Activated T-cell treated with anti-CD3 and anti-CD28 coated beads, Interleukin-2, amount 50 U/mL, for 1 hour (primary cell): ENCODE measurements at places on chromosomes 5 and 9.

DNA sequence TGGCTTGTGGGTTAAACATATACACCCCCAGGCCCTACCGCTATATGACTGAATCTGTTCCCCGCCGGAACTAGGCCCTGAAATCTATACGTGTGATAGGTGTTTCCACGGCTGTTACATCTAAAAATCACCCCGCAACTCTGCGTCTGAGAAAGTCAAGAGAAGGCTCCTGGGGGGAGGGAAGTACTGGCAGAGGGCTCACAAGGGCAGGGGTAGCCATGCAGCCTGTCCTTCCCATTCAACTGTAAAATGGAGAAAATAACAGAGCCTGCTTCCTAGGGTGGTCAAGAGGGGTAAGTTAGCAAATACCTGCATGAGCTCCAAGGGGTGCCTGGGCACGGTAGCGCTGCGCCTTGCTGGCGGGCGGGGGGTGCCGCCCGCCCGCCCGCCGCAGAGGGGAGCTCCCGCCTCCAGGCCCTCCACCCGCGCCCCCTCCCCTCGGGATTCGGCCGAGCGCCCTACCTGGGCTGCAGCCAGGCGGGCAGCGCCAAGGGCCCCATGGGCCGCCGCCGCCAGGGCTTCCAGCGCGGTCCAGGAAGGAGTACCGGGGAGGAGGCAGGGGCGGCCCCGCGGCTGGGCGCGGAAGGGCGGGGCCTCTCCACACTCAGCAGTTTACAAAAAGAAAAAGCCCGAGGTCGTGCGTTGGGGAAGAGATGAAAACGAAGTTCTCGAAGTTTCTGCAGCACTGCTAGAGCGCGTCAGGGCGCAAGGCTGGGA lies at the start of gene HACD4:
HACD4 (minus strand) TSS at position 550 of the 717 bp plus-strand sequence; CDS start at position 500, 50 bp downstream.
- DNase-seq = peak; percentile 72

GRCh38 chr9:127767909-127768331 lies 10.5 kb downstream of the SH2D3C start:
- no peak for DNase-seq

- no peak for DNase-seq
Measured at GRCh38 chr9:100914266-100914665, 114.3 kb upstream of the PLPPR1 start.

DNA sequence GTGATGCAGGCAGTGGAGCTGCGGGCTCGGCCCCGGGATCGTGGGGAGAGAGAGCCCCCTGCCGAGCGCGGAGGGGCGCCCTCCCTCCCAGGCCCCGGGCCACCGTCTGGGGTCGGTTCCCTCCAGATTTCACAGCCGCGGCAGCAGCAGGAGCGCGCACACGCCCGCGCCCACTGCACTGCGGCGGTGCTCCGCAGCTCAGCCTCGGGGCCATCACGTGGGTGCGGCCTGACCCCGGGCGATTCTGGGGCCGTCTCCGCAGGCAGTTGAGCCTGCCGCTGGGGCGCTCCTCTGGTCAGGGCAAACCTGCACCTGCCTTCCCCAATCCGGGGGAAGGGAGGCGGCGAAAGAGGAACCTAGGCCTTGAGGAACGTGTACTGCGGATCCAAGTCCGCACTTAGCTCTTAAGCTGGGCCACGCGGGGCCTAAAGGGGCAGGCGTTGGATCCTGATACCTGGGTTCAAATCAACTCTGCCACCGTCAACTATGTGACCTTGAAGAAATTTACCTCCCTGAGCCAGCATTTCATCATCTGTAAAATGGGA lies 9.4 kb upstream of the DELE1 start:
- DNase-seq = peak; percentile 34

- no peak for DNase-seq
Measured at GRCh38 chr9:7118633-7119032, 360.9 kb downstream of the KDM4C start.

- DNase-seq = peak; percentile 32
Measured at GRCh38 chr9:111598733-111599091, 735 bp downstream of the PTGR1 start.

DNA sequence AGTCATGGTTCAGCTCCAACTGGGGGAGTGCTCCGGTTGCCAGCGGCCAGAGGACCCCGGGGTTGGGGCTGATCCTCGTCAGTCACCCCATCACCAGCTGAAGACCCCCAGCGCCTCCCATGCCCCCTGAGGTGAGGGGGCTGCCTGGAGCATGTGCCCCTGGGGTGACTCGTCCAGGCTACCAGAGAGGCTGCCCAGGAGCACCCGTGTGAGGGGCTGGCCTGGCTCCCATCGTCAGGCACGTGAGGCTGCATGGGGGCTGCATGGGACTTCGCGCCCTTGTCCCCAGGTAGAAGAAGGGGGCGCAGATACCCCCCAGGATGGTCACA lies 46.4 kb upstream of the EGFL7 start:
- no peak for DNase-seq

DNA sequence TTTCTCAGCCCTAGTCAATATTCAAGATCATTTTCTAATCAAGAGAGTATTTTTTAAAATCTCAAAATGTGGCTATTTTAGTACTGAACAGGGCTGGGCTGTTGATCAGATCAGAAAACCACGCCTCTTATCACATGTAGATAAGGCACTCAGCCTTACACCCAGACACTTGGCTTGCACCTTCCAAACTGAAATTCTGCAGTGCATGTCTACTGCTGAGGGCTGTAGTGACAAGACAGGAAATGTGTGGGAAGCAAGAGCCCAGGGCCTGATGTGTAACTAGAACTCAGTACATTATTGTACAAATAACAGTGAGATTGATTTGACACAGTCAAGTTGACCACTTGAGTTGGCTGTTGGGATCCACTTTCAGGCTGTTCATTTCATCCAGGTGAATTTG lies 48.6 kb downstream of the UBE2QL1 start:
- no peak for DNase-seq

DNA sequence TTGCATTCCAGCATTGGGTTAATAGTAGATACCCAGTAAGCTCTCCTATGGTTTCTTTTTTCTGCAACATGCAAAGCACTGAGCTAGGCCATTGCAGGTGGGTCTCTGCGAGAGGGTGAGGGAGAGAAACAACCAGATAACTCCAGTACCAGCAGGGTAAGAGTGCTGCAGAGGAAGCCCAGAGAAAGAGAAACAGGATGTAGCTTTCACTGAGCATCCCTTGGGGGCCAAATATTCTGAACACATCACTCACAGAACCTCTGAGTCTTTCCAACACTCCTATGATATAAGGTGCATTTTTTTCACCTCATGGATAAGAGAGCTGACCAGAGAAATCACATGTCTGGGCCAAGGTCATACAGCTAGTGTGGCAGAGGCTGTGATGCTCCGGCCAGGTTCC lies 76.7 kb downstream of the TRIM32 start:
- DNase-seq = no peak

GRCh38 chr5:76367623-76368371 lies 35.3 kb upstream of the IQGAP2 start:
- DNase-seq = no peak

GRCh38 chr9:120369608-120370220 lies 210.3 kb downstream of the CDK5RAP2 start:
- DNase-seq = no peak

DNA sequence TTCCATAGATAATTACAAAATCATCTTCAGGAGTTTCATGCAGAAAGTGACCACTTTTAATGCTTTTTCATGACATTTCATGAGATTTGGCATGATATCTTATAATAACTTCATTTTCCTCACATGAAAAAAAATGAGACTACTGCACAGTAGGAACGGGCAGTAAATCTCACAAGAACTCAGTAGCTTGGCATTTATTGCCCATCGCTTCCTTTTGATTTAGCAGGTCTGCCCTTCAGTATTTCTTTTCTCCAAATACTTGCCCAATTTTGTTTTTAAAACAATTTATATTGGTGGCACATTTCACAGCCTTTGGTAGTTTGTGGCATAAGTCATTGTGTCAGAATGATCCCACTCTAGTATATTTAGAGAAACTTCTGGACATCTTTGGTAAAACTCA lies 711.8 kb upstream of the CHD1 start:
- DNase-seq = no peak

DNA sequence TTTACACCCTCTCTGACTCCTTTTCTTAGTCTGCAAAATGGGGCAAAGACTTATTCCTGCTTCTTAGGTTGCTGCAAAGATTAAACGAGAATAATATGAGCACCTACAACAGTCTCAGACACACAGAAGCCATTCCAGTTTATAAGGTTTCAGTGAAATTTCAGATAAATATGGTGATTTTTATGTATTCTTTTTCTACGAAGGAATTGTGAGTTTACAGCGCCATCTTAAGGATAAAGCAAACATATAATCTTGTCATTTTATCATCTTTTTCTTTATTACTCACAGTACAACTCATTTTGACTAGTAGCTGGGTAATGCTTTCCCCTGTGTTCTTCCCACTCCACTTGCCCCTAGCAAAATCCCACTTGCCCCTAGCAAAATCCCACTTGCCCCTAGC lies 29.2 kb upstream of the SMC5 start:
- DNase-seq = no peak

DNA sequence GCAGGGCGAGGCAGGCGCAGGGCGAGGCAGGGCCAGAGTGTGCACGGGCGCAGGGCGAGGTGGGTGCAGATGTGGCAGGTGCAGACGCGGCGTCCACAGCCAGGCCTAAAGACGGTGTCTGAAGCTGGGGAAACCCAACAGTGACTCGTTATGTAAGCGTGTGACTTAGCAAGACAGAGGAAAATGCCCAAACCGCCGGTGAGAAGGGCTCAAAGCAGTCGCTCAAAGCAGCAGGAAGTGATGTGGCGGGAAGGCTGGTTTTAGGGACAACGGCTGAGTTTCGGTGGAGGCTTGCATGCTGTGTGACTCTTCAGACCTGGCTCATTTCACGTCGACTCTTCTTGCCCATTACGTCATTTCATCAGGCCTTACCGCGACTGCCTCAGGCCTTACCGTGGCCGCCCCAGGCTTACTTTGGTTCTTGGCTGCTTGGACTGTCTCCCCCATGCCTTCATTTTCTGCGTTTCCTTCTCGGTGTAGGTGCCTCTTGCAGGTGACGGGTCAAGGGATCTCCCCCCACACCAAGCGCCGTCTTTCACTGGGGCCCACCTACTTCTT lies 50.5 kb upstream of the EXOC3 start:
- DNase-seq = peak; percentile 61

- DNase-seq = no peak
Measured at GRCh38 chr5:151718646-151719045, 31.9 kb upstream of the SPARC start.

- no peak for DNase-seq
Measured at GRCh38 chr5:97162045-97162444, 19.6 kb upstream of the LIX1 start.

- peak; percentile 23 for DNase-seq
Measured at GRCh38 chr5:54743997-54744788, 226.6 kb downstream of the SNX18 start.

DNA sequence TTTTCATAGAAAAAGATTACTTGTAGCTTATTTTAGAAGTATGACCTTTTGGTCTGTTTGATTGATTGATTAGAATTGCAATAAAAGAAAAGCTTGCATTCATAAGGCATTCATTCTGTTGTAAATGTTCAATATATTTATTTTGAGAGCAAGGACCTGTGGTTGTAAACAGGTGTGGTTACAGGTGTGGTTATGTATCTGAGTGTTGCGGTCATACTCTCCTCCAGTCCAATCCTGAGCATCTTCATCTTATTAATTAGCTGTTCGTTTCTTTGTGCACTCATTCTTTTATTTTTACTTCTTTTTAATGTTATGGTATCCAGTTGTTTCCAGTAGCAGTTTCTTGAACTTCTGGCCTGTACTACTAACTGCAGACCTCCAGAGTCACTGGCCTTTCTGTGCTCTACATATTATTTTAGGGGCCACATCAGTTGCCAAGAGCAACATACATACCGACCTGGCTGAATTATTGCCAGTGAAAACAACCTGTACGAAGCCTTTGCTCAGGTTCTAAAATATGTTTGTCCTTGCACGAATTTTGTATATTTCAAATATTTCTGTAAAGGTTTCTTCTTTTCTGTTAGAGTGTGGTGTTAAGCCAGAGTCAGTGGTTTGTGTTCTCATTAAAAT lies 128.7 kb downstream of the CDC42SE2 start:
- no peak for DNase-seq

- no peak for DNase-seq
Measured at GRCh38 chr5:38267372-38267771, 9.0 kb downstream of the EGFLAM start.

DNA sequence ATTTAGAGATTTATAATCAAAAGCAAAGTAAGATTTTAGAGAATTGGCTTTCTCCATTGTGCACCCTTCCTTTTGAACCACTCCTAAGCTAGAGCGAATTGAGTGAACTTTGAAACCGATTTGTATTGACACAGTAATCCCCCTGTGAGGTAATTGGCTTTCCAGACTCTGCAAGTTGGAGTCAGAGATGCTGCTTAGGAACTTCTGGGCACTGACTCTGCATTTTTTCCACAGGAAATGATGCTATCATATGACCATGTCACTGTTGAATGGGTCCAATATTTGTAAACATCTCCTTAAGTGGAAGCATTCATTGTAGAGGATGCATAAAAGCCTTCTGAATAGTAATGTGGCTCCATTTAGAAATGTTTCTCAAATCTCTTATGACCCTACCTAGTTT lies 394.4 kb upstream of the ZNF608 start:
- no peak for DNase-seq

DNA sequence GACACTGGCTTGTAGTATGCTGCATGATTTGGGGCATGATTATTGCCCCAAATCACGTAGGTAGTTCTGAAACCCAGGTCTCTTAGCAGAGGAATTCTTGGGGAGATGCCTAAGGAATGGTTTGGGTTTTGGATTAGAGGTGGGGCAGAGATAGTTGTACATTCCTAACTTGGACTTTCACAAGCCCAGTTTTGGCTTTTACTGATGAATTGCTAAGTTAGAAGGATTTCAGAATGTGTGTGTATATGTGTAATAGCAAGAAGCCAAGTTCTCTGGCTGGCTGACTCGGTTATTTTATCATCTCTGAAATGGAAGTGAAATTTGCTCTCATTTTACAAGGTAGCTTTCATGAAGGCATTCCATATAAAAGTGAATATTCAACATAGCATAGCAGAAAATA lies 23.8 kb upstream of the ZNF131 start:
- no peak for DNase-seq

- DNase-seq = no peak
Measured at GRCh38 chr9:12425878-12426864, 267.0 kb upstream of the TYRP1 start.

- DNase-seq = no peak
Measured at GRCh38 chr5:112413611-112414010, 5.5 kb downstream of the EPB41L4A start.

DNA sequence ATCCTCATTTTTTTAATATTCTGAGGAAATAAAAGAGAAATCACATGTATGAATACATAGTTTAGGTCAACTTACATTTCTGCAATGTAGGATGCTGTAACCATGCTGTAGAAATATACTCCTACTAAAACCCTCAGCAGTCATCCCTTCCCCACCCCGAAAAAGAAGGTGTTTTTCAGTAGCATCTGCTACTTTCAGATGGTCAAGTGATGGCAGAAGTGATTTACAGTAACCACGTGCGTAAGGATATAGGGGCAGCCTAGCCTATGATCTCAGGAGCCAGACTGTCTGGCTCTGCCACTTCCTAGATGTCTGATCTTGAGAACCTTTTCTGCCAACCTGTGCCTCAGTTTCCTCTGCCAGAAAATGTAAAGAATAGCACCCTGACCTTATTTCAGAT lies 26.0 kb upstream of the SYK start:
- DNase-seq = no peak
